ENCODE measurements at places on chromosomes 2 and 18.

DNA sequence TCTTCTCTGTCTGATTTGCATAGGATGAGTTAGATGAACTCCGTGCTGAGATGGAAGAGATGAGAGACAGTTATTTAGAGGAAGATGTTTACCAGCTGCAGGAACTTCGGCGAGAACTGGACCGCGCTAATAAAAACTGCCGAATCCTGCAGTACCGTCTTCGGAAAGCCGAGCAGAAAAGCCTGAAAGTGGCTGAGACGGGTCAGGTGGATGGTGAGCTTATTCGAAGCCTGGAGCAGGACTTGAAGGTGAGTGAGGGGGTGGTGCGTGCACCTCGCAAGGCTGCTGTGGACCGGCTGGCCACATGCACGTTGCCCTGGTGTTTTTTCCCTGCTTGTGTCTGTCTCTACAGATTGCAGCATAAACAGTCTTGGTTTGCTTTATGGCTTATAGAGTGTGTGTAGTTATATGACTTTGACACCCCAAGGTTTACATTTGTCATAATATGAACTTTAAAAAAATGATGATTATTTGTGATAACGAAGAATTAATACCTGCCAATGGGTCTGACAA is 13.1 kb downstream of the MTCL1 start:
- no peak for DNase-seq

DNA sequence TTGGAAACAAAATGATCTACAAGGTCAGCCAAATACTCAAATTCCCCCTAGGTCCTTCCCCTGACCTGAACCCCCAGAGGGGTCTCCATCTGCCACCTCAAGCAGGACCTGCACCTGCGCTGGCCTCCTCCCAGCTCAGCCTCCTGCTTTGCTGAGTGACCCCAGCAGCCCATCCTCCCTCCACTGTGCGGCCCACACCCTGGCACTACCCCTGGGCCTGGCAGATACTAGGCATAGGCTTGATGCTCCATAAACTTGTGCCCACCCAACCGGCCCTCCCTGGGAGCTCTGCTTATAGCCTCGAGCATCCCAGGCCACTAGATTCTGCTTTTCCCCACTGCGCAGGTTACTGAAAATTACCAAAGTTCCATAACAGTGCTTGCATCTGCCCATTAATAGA is 156.2 kb downstream of the HDAC4 start:
- DNase-seq = no peak

DNA sequence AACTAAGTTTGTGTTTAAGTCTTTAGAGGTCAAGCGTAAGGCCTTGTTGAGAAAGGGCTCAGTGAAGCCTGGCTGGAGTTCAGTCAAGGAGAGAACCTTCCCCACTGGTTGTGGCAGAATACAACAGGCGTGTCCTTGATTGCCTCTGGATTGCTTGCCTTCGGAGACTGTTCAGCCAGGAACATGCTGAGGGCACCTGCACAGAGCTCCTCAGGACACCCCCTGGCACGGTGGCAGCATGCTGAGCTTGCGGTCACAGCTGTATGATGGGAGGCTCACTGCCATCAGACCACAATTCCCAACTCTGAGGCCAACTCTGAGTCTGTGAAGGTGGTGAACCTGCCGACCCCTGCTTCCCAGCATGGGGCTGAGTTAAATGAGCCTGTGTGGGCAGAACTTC is 130.0 kb downstream of the LPIN1 start:
- no peak for DNase-seq

DNA sequence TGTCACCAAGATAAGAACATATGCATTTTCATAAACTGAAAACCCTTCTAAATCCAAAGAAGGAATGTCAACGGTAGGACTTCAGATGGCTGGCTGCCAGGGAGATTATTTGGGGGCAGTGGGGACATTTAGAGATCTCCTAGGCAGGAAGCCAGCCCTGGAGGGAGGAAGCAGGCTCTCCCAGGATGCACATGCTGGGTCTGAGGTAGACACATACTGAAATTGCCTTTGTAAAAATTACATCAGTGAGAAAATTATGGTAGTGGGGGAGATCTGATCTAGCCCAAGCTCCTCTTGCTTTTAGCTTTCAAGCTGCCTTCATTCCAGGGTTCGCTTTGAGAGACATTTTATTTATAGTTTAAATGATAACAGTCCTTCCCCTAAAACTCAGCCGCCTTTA is 24.1 kb downstream of the MPP4 start:
- DNase-seq = no peak

- no peak for DNase-seq
Observed at GRCh38 chr2:194819367-194819766, 837.7 kb upstream of the SLC39A10 start.

DNA sequence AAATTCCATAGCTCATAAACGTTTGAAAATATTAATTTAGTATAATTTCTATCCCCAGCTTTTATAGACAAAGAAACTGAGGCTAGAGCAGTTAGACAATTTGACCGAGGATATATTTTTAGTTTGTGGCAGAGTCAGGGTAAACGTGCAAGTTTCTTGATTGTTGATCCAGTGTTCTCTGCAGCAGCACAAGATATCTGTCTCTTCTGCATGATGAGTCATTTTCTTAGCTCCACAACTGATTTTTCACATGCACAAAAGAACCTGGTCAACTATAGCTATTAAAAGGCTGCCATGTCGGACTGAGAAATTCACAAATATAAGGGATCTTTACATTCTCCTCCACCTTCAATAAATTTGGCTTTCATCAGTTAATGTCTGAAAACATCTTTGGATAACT is 143.4 kb upstream of the CYP26B1 start:
- peak; percentile 74 for DNase-seq

DNA sequence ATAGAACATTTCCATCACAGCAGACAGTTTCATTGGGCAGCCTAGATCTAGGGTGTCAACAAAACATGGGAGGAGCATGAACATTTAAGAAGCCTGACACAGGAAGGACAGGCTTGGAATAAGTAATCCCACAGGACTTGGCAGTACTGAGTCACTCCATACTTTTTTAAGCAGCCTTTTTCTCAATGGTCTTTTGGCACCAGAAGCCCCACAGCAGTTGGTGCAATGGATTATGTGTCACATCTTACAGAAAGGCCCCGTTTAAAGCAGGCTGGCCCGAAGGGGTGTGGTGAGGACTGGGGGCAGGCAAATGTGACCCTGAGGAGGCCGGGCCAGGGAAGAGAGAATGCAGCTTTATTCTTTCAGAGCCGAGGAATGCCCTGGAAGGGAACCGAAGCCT is 26.6 kb downstream of the SPTBN1 start:
- DNase-seq = peak; percentile 83

DNA sequence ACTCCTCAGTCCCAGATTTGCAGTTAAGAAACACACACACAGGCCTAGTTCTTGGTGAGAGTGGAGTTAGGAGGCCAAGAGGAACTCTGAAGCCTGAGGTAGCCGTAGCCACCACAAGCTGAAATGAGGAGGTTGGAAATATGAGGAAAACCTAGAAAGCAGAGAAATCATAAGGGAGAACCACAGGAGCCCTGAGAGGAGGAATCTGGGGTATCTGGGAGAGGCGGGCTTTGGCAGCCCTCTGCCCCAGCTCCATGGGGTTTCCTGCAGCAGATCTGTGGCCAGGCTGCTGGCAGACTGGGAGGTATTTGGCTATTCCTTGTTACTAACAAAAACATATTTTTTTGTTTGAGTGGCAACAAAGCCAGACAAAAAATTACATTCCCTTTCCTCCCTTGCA is 11.0 kb downstream of the SOX11 start:
- DNase-seq = no peak

DNA sequence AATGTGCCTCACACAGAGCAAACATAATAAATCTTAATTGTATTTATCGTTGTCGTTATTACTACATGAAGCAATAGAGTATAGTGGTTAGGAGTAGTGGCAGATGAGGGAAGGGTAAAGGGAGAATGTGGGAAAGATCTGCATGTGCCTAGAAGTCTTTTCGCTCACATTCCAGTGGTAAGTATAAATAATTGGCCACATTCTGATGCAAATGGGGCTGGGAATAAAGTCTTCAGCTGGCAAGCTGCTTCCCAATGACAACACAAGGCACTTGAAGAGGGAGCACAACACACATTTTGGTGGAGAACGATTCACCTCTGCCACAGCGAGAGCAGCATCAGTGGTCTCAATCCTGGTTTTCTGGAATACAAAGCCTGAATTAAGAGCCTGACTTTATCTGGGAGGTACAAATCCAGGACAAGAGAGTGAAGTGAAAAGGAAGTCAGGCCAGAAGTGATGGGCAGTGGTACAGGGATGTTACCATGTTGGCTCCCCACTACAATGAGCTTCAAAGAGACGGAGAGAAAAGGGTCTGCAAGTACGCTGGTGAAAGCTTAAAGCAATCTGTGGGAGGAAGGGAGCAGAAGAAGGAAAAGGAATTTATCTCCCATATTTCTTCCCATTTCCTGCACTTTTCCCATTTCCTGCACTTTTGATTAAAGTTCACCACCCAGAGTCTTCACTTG is 112.3 kb downstream of the ARHGAP15 start:
- DNase-seq = no peak

DNA sequence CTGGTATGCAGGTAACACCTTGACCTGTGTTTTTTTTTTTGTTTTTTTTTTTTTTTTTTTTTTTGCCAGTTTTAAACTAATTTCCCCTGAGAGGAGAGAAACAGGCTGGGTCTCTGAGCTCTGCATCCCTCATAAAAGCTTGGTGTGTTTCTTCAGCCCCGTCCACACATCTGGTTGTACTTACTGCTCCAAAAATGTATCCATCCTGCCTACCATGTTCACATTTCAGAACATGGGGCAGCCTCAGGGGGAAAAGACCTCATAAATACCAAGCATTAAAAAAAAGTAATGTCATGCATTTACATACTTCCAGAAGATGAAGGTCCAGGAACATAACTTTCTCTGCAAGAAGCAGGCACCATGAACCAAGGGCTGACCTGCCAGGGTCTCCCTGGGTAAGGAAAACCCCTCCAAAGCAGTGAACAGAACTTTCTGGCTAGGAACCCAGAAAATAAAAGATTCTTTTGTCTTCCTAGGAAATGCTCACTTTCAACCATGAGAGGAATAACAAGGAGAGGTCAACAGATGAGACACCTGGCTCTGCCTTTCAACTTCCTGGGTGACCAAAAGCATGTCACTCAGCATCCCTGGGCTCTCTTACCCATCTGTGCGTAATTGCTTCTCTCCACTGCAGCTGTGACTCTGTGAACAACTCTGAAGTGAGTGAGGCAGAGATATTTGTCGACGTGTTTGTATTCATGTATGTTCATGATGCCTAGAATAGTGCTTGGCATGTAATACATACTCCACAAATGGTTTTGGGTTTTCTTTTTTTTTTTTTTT is 118.6 kb downstream of the MCFD2 start:
- DNase-seq = no peak

GRCh38 chr2:144382849-144383248 is 137.1 kb downstream of the ZEB2 start:
- DNase-seq = peak; percentile 41

GRCh38 chr2:84435345-84436025 is 23.6 kb downstream of the SUCLG1 start:
- DNase-seq = peak; percentile 93

- DNase-seq = peak; percentile 20
Observed at GRCh38 chr18:69969491-69969890, 21.8 kb upstream of the CD226 start.

GRCh38 chr2:150046211-150046610 is 441.3 kb downstream of the RND3 start:
- peak; percentile 59 for DNase-seq

DNA sequence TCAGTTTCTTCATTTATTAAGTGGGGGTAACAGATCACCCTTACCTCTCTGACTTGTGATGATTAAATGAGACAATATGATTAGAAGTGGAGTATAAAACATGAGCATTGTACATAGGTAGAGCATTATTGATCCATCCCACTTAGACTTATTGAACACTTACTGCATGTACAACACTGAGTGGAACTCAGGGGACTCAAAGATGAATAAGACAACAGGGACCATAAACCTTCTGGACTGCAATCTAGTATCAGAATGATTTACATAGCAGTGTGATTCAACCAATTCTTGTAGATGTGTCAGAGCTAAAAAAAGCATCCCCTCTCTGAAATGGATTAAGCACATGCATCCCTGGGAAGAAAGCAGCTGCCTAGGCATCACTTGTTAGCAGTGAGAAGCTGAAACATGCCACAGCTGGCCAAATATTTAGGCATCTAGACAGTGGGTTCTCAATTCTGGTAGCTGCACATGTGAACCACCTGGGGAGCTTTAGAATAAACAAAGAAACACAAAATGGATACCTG is 111.5 kb downstream of the CYRIA start:
- no peak for DNase-seq

DNA sequence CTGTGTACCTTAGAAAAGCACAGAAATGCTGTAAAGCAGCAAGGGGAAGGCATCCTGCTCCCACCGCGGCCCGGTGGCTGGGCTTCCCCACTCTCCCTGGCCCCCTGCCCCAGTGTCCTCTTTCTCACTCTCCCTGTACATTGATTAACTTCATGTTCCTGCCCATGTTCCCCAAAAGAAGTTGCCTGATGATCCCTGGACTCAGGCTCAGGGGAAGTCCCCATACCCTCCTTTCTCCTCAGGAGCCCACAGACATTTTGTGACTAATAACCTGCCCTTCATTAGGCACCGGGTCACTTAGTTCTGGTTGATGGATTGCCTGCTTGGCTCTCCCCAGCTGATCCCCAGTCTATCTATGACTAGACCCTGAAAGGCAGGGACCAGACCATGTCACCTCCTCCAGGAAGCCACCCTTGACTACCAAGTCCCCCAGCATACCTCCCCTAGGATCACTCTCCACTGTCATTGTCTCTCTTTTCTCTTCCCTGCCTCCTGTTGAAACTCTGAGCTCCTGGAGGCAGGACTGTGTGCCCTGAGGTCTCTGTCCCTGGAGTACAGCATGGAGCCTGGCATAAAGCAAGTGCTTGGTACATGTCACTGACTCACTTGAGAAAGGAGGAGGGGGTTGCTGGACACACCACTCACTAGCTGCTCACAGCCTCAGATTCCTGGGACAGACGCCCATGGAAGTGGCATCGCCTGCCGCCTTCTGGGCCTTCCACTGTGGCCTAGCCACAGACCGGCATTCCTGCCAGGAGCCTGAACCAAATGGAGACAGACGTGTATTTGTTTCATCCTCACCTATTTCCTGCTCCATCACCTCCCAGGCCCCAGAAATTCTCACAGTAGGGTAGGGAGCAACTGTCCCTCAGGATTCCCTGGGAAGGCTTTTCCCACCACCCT is 13.5 kb downstream of the MALL start:
- peak; percentile 38 for DNase-seq

- DNase-seq = no peak
Observed at GRCh38 chr2:42658306-42658705, 89.9 kb downstream of the MTA3 start.

DNA sequence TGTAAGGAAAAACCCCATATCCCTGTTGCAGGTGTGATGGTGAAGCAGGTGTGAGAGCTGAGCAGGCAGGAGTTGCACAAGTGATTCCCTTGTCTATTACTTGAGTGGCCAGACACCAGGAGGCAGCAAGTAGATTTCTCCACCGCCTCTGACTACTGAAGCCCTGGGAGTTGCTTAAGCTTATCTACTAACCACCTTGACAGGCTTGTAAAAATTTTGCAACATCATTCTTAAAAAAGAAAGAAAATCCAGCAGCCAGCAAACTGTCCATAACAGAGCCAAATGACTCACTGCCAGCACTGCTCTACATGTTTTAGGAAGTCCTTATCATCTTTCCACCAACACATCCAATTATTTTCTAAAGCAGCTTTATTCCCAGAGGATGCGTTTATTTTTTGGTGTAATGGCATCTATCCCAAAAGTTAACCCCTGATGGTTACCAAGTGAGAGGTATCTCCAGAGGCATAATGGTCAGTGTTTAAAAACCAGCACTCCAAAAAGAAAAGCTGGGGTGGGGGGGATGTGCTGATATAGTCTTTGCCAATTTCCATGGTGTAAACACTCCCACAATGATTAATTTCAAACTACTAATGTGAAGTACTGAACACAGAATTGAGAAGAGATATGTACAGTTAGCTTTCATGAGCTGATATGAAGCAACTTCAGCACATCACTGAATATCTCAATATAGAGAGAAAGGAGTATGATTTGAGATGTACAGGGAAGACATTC is 16.3 kb upstream of the GPR39 start:
- DNase-seq = peak; percentile 91
